ENCODE measurements at places on chromosomes 5 and 9. TPM values are rescaled to one million over a fixed set of nuclear protein-coding genes. Genes with fewer than 3 reads are reported as not detected.

The SAPCD2 gene
- total RNA-seq, result 0.92 TPM

The IFNE gene
- not detected for total RNA-seq

The C9orf153 gene
- total RNA-seq, result 0.68 TPM

The CFAP77 gene
- not detected for total RNA-seq

The FOXD4L6 gene
- not detected for total RNA-seq

DNA sequence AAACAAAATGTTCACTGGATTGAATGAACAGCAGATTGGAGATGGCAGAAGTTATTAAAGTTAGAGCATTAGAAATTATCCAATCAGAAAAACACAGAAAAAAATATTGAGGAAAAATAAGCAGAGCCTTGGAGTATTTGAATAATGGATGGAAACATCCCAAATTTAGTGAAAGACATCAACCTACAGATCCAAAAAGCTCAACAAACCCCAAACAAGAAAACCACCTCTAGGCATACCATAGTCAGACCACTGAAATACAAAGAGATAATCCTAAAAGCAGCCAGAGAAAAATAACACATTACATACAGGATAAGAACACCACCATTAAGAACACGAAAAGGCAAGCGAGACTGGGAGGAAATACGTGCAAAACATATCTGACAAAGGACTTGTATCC is 5.2 kb downstream of the INIP start:
- no peak for DNase-seq

GRCh38 chr9:4243877-4244812 is 55.7 kb downstream of the GLIS3 start:
- no peak for DNase-seq

GRCh38 chr9:81268048-81268447 is 421.3 kb downstream of the TLE1 start:
- no peak for DNase-seq

DNA sequence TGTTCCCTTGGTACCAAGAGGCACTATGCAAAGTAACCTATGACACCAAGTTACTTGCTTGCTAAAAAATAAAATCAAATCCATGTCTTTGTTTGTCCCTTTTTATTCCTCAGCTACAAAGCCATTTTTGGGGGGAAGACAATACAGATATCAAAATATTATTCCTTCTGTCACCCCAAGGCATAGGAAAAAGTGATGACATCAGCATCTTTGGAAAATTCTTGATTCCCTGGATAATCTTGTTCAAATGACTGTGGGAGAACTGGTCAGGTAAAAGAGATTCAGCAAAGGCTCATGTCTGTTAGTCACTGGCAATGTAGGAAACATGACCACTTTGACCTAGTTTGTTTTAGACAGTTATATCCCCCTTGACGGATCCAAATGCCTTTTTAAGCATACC is 373.1 kb downstream of the MAT2B start:
- no peak for DNase-seq

DNA sequence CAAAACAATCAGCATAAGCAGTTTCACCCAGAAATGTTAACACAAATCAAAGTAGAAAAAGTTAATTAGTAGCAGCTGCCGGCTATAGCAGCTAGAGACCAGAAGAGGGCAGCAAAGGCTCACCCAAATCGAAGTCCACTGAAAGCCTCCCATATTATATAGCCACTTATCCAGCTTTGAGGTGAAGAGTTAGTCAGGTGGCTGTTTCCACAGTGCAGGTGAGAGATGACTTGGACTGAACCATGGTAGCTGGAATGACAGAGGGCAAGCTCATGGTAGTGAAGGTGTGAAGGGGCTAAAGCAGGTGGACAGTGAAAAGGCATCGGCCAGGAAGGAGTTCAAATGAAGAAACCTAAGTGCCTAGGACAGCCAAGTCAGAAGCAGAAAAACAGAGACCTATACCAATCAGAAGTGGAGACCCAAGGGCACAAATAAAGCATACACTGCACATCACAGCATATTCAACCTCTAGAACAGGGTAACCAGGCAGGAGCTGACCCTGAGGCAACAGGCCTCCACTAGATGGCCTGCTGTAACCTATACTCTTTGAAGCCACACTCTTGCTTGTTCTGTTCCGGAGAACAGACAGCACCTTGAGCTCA is 7.2 kb upstream of the RNF38 start:
- DNase-seq, result no peak
